HFFc6 (cell line): ENCODE measurements at places on chromosomes 7 and 10. TPM values are rescaled to one million over a fixed set of nuclear protein-coding genes. Genes with fewer than 3 reads are reported as not detected.
A peak's percentile ranks its signal among the peaks of the same experiment; 100 is the strongest.

- H3K4me3 ChIP-seq, result no peak overlapping the region
- H3K36me3 ChIP-seq, result no peaks in the 10 kb centered on the region
- H3K27ac ChIP-seq, result no peak overlapping the region
- peak; percentile 5 for DNase-seq
- H3K4me1 ChIP-seq, result no peaks in the 10 kb centered on the region
Measured at GRCh38 chr7:122528879-122529481, 169.9 kb downstream of the RNF133 start.

GRCh38 chr7:104341546-104341945 lies 13.1 kb downstream of the LHFPL3 start:
- H3K4me3 ChIP-seq, result no peak overlapping the region
- no peaks in the 10 kb centered on the region for H3K4me1 ChIP-seq
- no peak for DNase-seq
- H3K36me3 ChIP-seq, result no peaks in the 10 kb centered on the region

GRCh38 chr10:78751716-78752115 lies 317.1 kb upstream of the ZMIZ1 start:
- H3K4me3 ChIP-seq, result no peak overlapping the region
- H3K27me3 ChIP-seq, result peaks cover 21% of the 10 kb centered on the region
- H3K36me3 ChIP-seq, result no peaks in the 10 kb centered on the region
- peaks cover 39% of the 10 kb centered on the region for H3K4me1 ChIP-seq

- H3K27me3 ChIP-seq, result peaks cover 13% of the 10 kb centered on the region
- H3K27ac ChIP-seq, result no peak overlapping the region
- no peak for DNase-seq
- no peak overlapping the region for H3K4me3 ChIP-seq
- H3K4me1 ChIP-seq, result peaks cover 4% of the 10 kb centered on the region; the same call in 1 of the 2 replicates
Measured at GRCh38 chr10:94200146-94200837, 162.4 kb downstream of the NOC3L start.

C10orf105 gene
- not detected in 3 replicates for total RNA-seq

SPDYE6 gene
- total RNA-seq, result not detected in 3 replicates

GRCh38 chr10:71319042-71319799 lies at the start of gene SLC29A3:
Gene SLC29A3, plus strand, starts transcription at chr10:71319259. Its CDS starts 51 bp downstream, at chr10:71319310.
- no peaks in the 10 kb centered on the region for H3K4me1 ChIP-seq
- peak within 1 kb of the TSS; percentile 96 for H3K4me3 ChIP-seq
- H3K27me3 ChIP-seq, result peaks cover 3% of the 10 kb centered on the region
- H3K36me3 ChIP-seq, result peaks cover 9% of the 10 kb centered on the region
- peak within 1 kb of the TSS; percentile 64 for H3K27ac ChIP-seq

- H3K27me3 ChIP-seq, result peaks cover 41% of the 10 kb centered on the region
- no peak overlapping the region for H3K4me3 ChIP-seq
- no peaks in the 10 kb centered on the region; the same call in 1 of the 2 replicates for H3K36me3 ChIP-seq
- no peak for DNase-seq
- H3K27ac ChIP-seq, result no peak overlapping the region
Measured at GRCh38 chr10:12435348-12435747, 86.0 kb downstream of the CAMK1D start.

COBL gene
- total RNA-seq, result not detected in 2 replicates

- no peak for DNase-seq
- H3K4me1 ChIP-seq, result peaks cover 15% of the 10 kb centered on the region
- H3K27me3 ChIP-seq, result no peaks in the 10 kb centered on the region
- no peak overlapping the region for H3K4me3 ChIP-seq
- no peak overlapping the region for H3K27ac ChIP-seq
Measured at GRCh38 chr7:107474104-107474521, 4.3 kb downstream of the GPR22 start.

DNA sequence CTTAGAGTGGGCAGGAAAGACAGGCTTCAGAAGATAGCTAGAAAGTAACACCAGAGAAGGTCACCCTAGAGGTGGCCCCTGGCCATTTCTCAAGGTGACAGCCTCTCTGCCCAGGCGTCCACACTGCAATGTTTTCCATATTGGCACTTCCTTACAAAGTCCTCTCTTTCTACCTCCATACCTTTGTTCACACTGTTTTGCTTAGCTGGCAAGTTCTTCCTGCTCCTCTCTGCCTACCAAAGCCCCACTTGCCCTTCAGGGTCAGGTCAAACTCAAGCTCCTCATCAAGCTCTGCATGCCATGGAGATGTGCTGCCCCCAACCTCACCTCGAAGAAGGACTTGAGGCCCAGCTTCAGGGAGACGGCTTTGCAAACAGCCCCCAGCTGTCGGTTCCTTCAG lies 190.9 kb downstream of the KCNMA1 start:
- peaks cover 5% of the 10 kb centered on the region for H3K27me3 ChIP-seq
- peaks cover 11% of the 10 kb centered on the region for H3K36me3 ChIP-seq
- peaks cover 1% of the 10 kb centered on the region; the same call in 1 of the 2 replicates for H3K4me1 ChIP-seq
- H3K4me3 ChIP-seq, result no peak overlapping the region

AKR1D1 gene
- not detected in 3 replicates for total RNA-seq

DNA sequence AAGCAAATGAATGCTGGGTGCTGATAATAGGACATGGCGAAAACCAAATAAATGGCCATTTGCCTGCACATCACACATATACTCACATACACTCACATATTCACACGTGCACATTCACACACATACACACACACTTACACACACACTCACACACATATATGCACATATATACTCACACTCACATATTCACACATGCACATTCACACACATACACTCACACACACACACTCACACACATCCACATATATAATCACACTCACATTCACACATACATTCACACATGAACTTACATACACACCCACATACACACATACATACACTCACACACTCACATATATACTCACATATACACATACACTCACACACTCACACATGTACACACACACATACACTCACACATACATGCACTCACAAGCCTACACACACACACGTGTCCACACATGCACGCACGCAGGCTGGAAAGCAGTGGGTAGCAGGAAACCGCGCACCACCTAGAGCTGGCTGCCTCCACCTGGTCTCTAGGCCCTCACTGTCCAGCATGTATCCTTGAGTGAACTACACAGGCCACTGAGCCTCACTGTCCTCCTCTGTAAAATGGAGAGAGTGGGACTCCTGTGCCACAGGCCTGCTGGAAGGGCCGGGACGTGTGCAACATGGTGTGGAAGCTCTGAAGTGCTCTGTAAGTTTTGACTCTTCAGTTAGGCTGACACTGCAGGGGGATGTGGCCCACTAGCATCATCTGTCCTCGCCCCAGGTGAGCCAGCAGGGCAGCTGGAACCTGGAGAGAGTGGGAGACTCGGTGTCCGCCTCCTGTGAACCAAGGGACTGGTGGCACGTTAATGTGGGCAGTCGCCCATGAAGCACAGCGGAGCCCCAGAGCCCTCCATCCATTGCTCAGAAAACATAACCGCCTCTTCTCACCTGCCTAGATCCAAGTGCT lies 14.9 kb downstream of the TMEM72 start:
- H3K36me3 ChIP-seq, result no peaks in the 10 kb centered on the region
- H3K27ac ChIP-seq, result no peak overlapping the region
- no peaks in the 10 kb centered on the region for H3K4me1 ChIP-seq

ELOVL3 gene
- 0.11 TPM in 1 of 3 replicates, not detected in the others for total RNA-seq

CNNM1 gene
- total RNA-seq, result 3.0 and 3.7 TPM in 2 replicates

HMX3 gene
- total RNA-seq, result not detected in 3 replicates

DNA sequence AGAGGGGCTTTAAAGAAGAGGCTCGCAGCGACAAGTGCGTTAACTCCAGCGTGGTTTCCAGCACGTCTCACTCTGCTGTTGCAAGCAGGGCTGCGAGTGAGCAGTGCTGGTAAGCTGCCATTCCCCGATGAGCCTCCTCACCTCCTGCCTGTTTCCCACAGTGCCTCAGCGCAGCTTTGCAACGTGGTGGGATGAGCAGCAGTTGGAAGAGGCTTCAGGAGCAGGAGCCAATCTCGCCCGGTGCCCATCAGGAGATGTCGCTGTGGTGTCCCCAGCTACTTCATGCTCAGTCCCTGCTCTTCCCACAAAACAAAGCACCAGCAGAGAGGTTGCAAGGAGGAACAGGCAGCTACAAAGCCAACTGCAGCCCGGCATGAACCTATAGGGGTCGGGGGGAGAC lies 2.4 kb upstream of the ADARB2 start:
- no peaks in the 10 kb centered on the region for H3K36me3 ChIP-seq
- H3K4me3 ChIP-seq, result no peak overlapping the region
- H3K27ac ChIP-seq, result no peak overlapping the region

- no peaks in the 10 kb centered on the region; the same call in 1 of the 2 replicates for H3K4me1 ChIP-seq
- H3K27ac ChIP-seq, result no peak overlapping the region
- H3K36me3 ChIP-seq, result no peaks in the 10 kb centered on the region
- peaks cover 17% of the 10 kb centered on the region for H3K27me3 ChIP-seq
Measured at GRCh38 chr10:71694039-71694501, 25.5 kb downstream of the C10orf105 start.

COL17A1 gene
- 0.41 to 1.2 TPM (median 0.65 TPM) in 3 replicates for total RNA-seq

PHKG1 gene
- 0.27 to 0.31 TPM (median 0.29 TPM) in 3 replicates for total RNA-seq

DNA sequence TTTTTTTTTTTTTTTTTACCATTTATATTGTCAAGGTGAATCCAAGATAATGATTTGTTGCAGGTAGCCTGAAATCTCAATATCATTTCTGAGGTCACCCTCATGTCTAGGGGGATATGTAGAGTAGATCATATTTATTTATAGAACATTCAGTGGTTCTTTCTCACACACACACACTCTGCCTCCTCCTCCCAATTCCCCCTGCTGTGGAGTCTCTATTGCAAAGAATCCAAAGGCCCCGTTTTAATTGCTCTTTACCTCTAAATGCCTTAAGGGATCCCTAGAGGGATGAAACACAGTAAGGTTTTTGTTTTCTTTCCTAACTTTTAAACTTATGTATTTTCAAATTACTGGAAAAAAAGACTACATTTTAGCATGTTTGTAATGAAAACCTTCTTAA lies 170.0 kb downstream of the PRKG1 start:
- no peak overlapping the region for H3K4me3 ChIP-seq
- DNase-seq, result no peak
- H3K4me1 ChIP-seq, result peaks cover 13% of the 10 kb centered on the region
- H3K36me3 ChIP-seq, result no peaks in the 10 kb centered on the region

STEAP1B gene
- 36.7 and 89.5 TPM in 2 replicates for total RNA-seq

GRCh38 chr10:118809357-118810220 lies 54.8 kb upstream of the CACUL1 start:
- no peak for DNase-seq
- no peak overlapping the region for H3K27ac ChIP-seq
- no peak overlapping the region for H3K4me3 ChIP-seq
- H3K27me3 ChIP-seq, result peaks cover 50% of the 10 kb centered on the region
- H3K4me1 ChIP-seq, result no peaks in the 10 kb centered on the region

DNA sequence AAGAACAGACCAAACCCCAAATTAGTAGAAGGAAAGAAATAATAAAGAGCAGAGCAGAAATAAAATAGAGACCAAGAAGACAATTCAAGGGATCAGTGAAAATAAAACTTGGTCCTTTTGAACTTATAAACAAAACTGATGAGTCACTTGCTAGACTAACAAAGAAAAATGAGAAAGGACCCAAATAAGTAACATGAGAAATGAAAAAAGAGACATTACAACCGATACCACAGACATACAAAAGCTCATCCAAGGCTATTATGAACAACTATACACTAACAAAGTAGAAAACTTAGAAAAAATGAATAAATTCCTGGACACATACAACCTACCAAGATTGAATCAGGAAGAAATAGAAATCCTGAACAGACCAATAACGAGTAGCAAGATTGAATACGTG lies 414.5 kb downstream of the HTR7 start:
- H3K36me3 ChIP-seq, result no peaks in the 10 kb centered on the region
- no peaks in the 10 kb centered on the region for H3K4me1 ChIP-seq
- H3K27ac ChIP-seq, result no peak overlapping the region
- no peak overlapping the region for H3K4me3 ChIP-seq
- H3K27me3 ChIP-seq, result no peaks in the 10 kb centered on the region

GRCh38 chr10:78656417-78657162 lies 412.2 kb upstream of the ZMIZ1 start:
- peaks cover 16% of the 10 kb centered on the region for H3K27me3 ChIP-seq
- H3K27ac ChIP-seq, result no peak overlapping the region
- H3K36me3 ChIP-seq, result no peaks in the 10 kb centered on the region
- no peak for DNase-seq
- H3K4me3 ChIP-seq, result no peak overlapping the region

GRCh38 chr7:69042138-69042537 lies 556.1 kb upstream of the AUTS2 start:
- no peaks in the 10 kb centered on the region for H3K4me1 ChIP-seq
- H3K36me3 ChIP-seq, result no peaks in the 10 kb centered on the region
- no peak for DNase-seq
- no peaks in the 10 kb centered on the region for H3K27me3 ChIP-seq
- H3K27ac ChIP-seq, result no peak overlapping the region

DNA sequence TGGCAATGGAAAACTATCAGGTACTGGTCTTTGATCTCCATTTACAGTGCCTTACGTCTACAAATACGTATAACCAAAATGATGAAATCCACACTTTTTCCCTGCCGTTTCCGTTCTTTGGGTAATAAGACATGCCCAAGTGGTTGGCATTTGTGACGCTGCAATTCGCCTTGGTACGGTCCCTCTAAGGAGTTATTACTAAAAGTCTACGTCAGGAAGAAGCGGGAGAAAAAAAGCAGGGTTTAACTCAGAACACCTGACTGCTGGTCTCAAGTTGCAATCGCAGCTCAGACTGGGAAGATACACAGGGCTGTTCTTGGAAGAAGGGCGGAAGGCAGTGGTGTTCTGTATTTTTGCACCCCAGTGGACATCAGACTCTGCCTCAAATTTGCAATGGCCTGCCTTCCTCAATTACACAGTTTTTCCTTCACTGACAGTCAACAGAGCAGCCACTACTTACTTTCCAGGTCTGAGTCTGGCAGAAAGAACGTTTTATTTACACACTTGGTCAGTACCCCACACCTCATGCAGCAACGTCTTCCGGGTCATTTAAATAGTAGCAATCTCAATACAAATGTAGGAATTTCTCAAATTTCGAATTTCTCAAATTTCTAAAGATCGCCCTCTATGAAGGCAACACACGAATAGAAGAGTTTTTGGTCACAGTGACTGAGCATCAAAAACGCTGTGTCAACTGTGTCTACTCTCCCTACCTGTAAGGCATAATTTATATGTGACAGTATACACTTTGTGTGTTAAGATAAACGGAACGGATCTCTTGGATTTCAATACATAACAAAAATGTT lies 2.1 kb downstream of the BAIAP2L1 start:
- no peaks in the 10 kb centered on the region; the same call in 1 of the 2 replicates for H3K36me3 ChIP-seq
- peaks cover 3% of the 10 kb centered on the region; the same call in 1 of the 2 replicates for H3K27me3 ChIP-seq
- peak overlapping the region; percentile 86 for H3K27ac ChIP-seq
- DNase-seq, result no peak

- no peak for DNase-seq
- no peak overlapping the region for H3K27ac ChIP-seq
- no peaks in the 10 kb centered on the region; the same call in 1 of the 2 replicates for H3K27me3 ChIP-seq
- H3K4me1 ChIP-seq, result peaks cover 6% of the 10 kb centered on the region
Measured at GRCh38 chr10:34374356-34375045, 440.6 kb downstream of the PARD3 start.

GRCh38 chr10:3574451-3574850 lies 210.6 kb downstream of the KLF6 start:
- H3K27ac ChIP-seq, result no peak overlapping the region
- no peak overlapping the region for H3K4me3 ChIP-seq
- H3K4me1 ChIP-seq, result peaks cover 5% of the 10 kb centered on the region; the same call in 1 of the 2 replicates
- no peak for DNase-seq
- no peaks in the 10 kb centered on the region for H3K36me3 ChIP-seq
- H3K27me3 ChIP-seq, result peaks cover 5% of the 10 kb centered on the region

GRCh38 chr7:21194936-21195335 lies 232.9 kb upstream of the SP4 start:
- H3K4me3 ChIP-seq, result no peak overlapping the region
- no peak overlapping the region for H3K27ac ChIP-seq
- H3K4me1 ChIP-seq, result no peaks in the 10 kb centered on the region
- H3K27me3 ChIP-seq, result no peaks in the 10 kb centered on the region
- no peaks in the 10 kb centered on the region; the same call in 1 of the 2 replicates for H3K36me3 ChIP-seq
